Stimulated activated CD8-positive, alpha-beta memory T cell treated with anti-CD3 and anti-CD28 coated beads, Interleukin-7, amount 100 ng/mL, for 1 hour (primary cell): ENCODE measurements at places on chromosomes 12 and 14.

- DNase-seq = no peak
Measured at GRCh38 chr14:87944987-87945604, 47.9 kb downstream of the GALC start.

DNA sequence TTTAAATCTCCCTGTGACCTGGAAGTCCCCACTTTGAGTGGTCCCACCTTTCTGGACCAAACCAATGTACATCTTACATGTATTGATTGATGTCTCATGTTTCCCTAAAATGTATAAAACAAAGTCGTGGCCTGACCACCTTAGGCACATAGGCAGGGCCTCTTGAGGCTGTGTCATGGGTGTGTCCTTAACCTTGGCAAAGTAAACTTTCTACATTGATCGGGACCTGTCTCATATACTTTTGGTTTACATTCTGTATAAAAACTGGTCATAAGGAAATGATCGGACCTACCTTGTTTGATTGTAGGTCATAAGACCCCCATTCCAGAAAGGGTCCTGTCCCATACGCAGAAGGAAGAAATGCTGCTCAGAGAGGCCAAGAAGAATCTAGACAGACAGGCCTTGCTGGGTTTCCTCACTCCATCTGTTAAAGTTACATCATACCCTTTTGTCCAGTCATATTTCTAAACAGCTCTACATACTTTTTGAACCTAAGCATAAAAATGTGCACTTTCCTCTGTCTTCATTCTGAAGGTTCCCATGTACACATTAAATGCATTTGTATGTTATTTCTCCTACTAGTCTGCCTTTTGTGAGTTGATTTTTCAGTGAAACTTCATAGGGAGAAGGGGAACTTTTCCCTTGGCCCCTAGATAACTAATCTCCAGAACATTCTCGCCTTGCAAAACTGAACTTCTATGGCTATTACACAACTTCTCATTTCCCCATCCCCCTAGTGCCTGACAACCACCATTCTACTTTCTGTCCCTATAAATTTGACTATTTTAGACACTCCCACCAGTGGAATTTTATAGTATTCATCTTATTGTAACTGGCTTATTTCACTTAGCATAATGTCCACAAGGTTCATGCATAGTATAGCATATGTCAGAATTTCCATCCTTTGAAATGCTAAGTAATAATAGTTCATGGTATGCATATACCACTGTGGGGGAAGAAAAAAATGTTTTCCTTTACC is 30.2 kb upstream of the CPM start:
- DNase-seq = no peak

DNA sequence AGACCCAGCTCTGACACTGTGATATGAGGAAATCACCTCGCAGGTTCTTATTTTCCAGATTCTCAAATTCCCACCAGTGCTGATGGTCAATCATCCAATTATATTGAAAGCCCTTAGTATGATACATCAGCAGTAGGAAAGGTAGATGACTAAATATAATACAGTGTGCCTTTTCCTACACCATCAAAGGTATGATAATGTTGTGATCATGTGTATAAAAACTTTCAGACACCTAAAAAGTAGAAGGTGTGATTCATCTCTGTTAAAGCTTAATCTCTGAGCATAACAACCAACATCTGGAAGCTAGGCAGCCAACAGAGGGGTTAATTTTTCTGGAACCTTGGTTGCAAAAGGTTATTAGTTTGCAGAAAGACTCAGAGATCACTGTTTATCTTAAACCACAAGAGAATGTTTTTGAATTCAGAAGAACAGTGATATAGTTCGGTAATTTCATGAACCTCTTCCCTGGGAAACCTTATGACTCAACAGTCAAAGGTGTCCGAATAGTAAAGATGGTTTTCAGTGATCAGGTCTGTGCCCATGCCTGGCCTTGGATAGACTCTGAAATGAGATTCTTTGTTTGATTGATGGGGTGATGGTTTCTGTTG is 122.5 kb downstream of the ETV6 start:
- DNase-seq = no peak

DNA sequence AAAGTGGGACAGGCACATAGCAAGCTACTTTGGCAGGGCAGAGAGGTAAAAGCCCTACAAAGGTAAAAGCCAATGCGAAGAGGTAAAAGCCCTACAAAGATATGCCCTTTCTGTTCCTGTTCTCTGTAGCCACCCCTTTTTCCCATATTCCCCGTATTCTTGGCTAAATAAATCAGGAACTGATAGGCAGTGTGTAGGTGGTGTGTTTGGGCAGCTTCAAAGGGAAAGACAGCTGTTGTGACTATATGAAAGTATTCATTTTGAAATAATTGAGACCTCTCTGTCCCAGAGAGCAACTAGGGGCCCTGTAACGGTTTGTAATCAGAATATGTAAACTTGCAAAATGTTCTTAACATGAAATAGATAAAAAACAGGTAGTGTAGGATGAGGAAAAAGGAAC is 11.3 kb upstream of the SLC41A2 start:
- DNase-seq = no peak

DNA sequence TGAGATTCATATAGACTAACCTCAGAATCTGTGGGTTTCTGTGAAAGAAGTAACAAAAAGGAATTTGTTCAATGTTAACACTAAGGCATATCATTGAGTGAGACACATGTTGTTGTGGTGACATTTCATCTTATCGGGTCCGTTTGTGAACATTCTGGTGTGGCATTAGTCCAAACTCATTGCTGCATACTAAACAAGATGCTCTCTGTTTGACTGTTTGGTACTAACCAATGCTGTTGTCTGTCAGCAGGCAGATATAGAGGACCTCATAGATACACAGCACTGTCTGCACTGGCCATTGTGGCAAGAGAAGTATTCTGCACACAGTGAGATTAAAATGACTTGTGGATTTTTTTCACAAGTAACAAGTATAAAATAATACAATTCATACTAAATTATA is 41.2 kb downstream of the SLC25A21 start:
- DNase-seq = no peak

DNA sequence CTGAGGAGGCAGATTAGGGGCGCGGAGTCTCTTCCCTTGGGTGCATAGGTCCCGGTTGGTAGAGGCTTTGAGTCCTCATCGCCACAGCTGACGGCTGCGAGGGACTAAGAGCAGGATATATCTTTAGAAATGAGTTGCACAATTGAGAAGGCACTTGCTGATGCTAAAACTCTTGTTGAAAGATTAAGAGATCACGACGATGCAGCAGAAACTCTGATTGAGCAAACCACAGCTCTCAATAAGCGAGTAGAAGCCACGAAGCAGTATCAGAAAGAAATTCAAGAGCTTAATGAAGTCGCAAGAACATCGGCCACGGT is 22.1 kb downstream of the SPATS2 start:
- DNase-seq = no peak

- no peak for DNase-seq
Measured at GRCh38 chr12:50006754-50007442, 18.4 kb downstream of the RACGAP1 start.

GRCh38 chr12:101257357-101257756 is 22.5 kb upstream of the UTP20 start:
- DNase-seq = no peak

DNA sequence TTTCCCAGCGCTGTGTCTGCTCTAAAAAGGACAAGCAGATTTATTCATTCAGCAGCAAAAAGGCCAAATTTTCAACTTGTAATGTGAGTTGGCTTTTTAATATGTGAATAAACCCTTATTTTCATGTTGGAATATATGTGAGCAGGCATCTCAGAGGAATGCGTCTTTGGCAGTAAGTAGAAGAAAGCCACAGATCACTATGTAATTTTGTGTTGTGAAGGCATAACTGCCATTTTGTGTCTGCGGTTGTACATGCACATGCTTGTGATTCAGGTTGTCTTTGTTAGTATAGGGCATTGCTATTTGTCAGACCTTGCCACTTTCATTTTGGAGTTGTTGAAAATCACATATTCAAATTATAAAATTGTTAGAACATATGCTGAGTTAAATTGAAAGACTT is 398.8 kb upstream of the RGS6 start:
- no peak for DNase-seq

GRCh38 chr12:129276361-129277060 is 423.2 kb downstream of the GLT1D1 start:
- DNase-seq = no peak

- DNase-seq = no peak
Measured at GRCh38 chr14:106812788-106813476, 1286.5 kb downstream of the TMEM121 start.

- no peak for DNase-seq
Measured at GRCh38 chr12:119320678-119321077, 13.9 kb upstream of the CCDC60 start.

GRCh38 chr12:56061982-56062381 is 18.0 kb upstream of the ERBB3 start:
- DNase-seq = no peak

DNA sequence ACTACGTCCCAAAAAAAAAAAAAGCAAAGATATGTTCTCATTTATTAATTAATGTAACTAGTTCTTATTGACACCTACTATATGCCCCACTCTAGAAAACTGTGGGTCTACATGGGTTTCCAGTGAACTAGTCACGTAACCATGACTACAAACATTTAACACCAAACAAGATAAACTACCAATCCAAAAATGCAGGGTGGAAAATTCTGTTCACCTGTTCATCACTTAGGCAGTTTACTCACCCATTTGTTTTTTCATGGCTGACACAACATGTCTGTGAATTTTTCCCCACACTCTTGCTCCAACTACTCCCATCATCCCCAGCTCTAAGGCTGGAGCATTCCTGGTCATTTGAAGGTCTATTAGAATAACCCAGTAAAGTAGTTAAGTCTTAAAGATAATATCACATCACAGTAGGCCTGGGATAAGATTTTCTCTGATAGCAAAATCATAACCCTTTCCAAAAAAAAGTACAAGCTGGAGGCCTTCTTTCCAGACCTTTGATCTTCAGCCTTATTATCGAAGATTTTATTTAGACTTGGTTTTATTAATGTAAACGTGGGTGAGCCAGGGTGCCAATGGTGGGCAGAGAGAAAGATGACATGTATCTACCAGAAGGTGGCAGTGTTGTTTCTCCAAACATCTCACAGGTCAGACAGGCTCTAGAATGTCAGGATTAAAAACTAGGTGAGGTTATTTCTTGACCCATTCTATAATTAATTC is 61.6 kb upstream of the DAAM1 start:
- DNase-seq = no peak

DNA sequence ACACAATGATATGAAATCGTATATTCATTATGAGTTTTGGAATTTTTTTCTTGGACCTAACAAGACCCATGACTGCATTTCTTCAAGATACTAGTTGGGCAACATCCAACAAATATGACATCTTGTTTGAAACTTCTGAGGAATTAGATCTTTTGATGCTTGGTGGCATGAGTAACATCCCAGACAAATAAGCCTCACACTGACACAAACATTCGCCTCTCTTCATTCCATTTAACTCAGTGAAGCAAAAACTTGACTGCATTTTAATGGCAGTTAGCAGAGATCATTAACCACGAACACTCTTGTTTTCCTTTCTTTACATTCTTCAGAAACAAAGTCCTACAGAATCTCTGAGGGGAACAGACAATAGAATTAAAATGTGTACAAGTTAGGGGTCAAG is 758.3 kb downstream of the C12orf50 start:
- DNase-seq = no peak

DNA sequence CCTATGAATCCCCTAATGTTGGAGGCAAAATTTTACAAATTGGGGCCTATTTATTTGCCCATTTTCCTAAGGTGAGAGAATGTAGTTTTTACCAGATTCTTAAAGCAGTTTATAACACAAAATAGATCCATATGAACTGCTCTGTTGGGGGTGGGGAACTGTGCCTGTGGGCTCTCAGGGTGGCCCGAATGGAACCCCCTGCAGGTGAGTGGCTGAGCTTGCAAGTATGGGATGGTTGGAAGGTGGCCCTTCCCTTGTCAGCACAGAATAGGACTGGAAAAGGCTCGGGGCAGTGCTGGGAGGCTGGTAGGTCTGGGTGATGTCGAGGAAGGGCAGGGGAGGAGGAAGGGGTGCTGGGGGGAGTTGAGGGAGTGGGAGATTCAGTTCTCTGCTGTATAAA is 4.9 kb downstream of the VSX2 start:
- DNase-seq = no peak

DNA sequence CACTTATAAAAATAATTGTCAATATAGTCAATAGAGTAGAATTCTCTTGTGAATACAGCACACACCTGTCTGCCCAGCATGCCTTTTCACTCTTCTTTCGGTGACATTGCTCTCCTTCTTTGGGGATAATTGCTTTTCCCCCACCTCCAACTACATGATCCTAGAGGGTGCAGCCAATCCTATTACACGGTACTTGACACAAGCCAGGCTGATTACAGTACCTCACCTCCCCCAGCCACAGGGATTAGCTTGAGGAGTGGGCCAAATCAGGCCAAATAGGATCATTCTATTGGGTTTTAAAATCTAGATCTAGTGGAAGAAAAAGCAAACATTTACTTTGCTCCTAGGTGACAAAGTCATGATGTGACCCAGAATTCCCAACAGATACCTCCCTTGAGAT is 16.8 kb upstream of the NFYB start:
- no peak for DNase-seq

- no peak for DNase-seq
Measured at GRCh38 chr14:64994540-64994939, 7.8 kb downstream of the FNTB start.

- no peak for DNase-seq
Measured at GRCh38 chr12:52618216-52618615, at the start of gene KRT73. Gene KRT73 (minus strand): TSS chr12:52618559. CDS start chr12:52618524, 35 bp downstream.

GRCh38 chr12:23752245-23752644 is 197.2 kb downstream of the SOX5 start:
- no peak for DNase-seq

DNA sequence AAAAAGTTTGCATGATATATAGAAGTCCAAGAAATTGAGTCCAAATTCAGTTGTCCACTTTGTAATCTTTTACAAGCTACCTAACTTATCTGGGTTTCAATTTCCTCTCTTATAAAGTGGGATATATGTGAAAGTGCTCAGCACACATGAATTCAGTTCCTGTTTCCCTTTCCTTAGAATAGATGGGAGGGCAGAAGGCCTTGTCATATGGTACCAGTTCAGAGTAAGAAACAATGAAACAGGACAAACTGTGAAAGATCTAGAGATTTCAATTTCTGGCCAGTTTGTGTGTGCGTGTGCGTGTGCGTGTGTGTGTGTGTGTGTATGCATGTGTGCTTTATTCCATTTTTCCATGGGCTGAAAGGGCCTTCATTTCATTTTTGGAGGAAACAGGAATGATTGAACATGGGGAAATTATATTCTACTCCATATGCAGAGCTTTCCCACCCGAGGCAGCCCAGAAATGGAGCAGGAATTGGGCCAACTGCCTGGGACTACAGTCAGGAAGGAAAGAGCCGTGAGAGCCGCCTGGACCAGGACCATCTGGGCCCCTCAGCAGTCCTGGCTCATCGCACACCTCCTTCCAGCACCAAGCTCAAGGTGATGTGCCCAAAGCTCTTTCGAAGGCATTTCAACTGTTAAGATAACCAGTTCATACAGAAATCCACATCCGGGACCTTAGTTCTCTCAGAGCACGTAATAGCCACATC is 183.2 kb downstream of the EPS8 start:
- no peak for DNase-seq
